ENCODE measurements at places on chromosomes 2 and 18.
A peak's percentile ranks its signal among the peaks of the same experiment; 100 is the strongest.

DNA sequence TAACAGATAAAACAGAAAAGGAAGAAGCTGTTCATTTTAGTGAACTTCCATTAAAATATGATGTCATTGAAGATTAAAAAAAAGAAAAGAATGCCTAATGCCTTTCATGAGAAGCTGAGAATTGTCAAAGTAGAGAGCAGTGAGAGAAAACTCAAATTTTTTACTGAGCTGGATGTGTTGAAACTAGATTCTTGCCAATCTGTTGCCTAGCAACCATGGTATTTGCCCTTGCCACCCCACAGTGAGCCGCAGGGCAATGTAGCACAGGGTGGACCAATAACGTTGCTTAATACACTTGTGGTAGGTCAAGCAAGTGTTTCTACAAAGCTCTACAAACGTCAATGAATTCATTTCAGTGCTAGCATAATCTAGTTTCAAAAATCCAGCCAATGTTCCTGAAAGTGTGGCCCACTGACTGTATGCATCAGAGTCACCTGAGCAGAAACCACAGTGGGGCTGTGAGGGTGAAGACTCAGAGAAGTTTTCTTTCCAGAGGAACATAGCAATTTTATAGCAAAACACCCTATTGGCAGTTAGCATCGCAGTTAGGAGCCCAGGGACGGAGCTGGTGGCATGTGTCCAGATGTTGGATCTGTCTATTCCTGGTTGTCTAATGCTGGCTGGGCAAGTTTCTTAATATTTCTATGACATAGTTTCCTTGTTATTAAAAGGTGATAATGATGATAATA is 132.2 kb downstream of the DOCK10 start:
- no peak for DNase-seq

- no peak for DNase-seq
Observed at GRCh38 chr18:57941841-57942489, 102.1 kb upstream of the NEDD4L start.

- DNase-seq = no peak
Observed at GRCh38 chr2:233604826-233605225, 12.6 kb upstream of the UGT1A8 start.

GRCh38 chr2:40147360-40147759 is 304.5 kb downstream of the SLC8A1 start:
- DNase-seq = no peak

DNA sequence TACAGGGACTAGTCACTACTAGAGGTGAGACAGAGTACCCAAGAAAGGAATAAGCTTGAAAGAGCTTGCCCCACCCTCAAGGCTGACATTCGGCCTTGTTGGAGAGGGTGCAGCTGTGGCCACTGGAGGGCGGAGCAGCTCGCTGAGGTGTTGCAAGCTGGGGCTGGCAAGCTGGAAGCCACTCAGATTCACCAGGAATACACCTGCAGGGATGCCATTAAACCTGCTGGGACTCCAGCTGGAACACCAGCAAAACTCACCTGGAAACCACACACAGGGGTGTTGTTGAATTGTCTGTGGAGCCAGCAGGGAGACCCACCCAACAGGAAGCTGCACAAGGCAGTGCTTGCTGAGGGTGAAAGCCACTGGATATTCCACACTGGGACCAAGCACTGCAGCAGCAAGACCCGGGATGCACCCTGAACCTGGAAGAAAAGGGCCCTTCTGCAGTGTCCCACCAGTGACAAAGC is 26.1 kb downstream of the KCTD18 start:
- peak; percentile 48 for DNase-seq

DNA sequence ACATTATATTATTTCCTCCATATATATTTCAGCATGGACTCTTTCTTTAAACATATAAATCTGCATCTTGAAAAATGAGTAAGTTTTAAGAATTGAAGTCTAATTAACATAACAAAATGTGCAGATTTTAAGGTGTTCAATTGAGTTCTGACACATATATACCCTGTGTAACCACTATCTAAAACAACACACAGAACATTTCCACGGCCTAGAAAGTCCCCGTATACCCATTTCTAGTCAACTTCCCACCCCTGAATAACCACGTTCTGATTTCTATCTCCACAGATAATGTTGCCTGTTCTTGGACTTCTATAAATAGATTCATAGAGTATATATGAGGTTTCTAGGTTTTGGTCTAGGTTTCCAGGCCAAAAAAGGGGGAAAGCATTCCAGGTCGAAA is 87.5 kb downstream of the AAK1 start:
- DNase-seq = no peak

- DNase-seq = no peak
Observed at GRCh38 chr2:58130238-58130637, 83.6 kb downstream of the VRK2 start.

GRCh38 chr2:67631483-67631882 is 234.3 kb downstream of the ETAA1 start:
- DNase-seq = no peak

DNA sequence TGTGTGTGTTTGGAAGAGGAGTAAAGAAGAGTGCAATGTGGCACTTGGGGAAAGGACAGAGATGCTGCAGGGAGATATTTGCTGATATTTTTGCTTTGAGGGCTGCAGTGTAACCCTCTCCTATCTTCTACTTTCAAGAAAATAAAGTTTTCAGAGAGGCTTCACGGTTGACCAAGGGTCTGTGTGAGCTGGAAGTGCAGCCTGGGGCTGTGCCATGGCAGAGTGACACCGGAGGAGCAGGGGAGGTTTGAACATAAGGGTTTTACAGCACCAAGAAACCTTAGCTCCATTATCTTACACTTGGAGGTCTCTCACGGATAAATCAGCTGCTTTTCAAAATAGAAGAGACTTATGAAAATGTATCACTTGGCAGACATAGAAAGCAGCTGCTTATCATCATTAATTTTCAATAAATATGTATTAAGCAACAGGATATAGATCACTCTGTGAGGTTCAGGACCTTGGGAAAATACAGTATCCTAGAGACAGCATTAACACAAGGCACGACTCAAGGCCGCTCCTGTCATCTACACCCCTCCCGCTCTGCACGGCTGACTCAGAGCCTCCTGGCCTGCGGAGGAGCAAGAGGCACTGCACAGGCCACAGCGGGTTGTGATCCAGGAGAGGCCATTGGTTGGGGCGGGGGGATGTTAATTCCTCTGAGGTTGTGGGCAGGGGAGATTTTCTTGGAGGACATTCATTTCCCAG is 127.8 kb downstream of the COPS8 start:
- no peak for DNase-seq

GRCh38 chr2:65198737-65199136 is 28.9 kb upstream of the ACTR2 start:
- DNase-seq = no peak

DNA sequence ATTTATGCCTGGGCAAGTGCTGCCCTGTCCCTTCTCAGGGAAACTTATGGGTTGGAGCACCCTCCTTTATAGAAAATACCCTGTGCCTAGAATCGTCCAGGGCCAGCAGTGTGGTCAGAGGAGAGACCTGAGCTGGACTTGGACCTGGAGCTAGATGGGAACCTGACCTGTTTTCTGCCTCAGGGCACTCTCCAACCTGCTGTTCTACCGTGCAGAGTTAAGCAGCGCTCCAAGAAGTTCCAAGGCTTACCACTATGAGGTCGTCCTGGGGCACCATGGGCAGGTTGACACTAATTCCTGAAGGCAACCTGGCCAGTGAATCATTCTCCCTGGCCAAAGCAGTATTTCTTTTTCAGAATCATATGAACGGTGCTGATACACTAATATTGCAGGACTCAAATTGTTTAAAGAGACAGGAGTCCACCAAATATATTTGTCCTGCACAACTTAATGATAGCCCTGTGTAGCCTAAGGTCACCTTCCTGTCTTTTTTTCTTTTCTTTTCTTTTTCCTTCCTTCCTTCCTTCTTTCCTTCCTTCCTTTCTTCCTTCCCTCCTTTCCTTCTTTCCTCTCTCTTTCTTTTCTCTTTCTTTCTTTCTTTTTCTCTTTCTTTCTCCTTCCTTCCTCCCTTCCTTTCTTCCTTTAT is 455.4 kb upstream of the HNMT start:
- no peak for DNase-seq

DNA sequence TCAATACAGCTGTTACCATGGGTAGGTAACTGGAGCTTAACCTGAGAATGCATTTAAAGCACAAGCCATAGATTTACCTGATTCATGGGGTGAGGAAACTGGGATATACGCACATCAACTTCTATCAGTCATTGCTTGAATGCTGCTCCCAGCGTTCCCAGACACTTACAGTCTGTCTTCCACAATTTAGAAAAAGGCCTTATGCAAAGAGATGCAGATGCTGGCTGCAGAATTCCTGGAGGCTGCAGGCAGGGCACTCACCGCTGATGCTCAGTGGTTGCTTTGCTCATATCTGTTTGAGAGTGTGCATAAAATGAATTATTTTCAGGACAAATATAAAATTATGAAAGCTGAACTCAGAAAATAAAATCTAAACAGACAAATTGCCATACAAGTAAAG is 950.7 kb upstream of the PIK3C3 start:
- DNase-seq = no peak

DNA sequence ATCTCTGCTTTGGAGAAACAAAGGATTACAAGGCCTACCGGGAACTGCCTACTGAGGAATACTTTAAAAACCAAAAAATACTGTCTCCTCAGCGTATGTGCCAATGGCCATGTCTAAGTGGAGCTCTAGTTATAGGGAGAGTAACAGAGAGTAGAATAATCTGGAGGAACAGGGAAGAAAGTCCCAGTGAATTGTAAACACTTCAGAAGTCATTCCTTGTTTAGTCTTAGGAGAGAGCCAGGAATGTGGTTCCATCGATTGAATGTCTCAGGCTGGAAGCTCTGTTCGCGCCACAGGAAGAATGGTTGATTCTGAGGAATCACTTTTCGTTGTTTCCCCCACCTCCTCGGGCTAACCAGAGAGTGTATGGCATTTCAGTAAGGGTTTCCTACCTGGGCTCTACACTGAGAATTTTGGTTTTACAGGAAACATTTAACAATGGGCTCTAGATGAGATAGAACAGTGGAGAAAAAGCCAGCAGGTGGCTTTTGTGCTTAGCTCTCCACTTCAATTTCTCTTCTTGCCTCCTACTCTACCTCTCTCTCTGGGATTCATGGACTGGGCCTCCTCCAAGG is 88.7 kb downstream of the ACVR1 start:
- no peak for DNase-seq

DNA sequence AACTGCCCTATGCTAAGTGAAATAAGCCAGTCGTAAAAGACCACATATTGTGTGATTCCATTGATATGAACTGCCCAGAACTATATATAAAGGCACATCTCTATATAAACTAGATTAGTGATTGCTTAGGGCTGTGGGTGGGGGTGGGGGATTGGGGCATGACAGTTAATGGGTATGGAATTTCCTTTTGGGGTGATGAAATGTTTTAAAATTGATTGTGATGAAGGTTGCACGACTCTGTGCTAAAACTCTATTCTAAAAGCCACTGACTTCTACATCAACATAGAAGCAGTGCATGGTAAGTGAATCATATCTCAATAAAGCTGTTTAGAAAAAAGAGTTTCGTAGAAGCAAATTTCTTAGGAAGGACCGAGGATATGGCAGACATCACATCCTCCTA is 53.0 kb downstream of the CDCA7 start:
- no peak for DNase-seq

GRCh38 chr18:73384246-73384645 is 516.5 kb upstream of the NETO1 start:
- DNase-seq = no peak

GRCh38 chr2:114550895-114551793 is 108.7 kb downstream of the DPP10 start:
- DNase-seq = no peak

- DNase-seq = no peak
Observed at GRCh38 chr2:23618265-23618664, 233.3 kb downstream of the KLHL29 start.

DNA sequence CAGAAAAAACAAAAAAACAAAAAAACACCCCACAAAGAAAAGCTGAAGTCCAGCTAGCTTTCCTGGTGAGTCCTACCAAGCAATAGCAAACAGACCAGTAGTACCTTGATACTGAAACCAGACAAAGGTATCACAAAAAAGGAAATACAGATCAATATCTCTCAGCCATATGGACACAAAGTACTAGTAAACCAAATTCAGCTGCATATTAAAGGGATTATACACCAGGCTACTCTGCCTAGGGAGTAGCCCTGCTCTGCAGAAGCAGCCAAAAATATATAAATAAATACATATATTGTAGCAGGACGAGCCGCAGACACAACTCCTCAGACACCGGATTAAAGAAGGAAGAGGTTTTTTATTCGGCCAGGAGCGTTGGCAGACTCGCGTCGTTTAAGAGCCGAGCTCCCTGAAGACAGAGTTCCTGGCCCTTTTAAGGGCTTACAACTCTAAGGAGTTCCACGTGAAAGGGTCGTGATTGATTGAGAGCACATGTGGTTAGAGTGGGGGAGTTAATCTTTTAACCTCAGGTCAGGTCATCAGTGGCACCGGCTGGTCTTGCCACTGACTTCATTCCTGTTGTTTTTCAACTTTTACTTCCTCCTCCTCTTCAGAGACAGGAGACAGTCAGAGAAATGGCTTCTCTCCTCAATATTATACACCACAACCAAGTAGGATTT is 38.4 kb upstream of the DTNB start:
- no peak for DNase-seq

DNA sequence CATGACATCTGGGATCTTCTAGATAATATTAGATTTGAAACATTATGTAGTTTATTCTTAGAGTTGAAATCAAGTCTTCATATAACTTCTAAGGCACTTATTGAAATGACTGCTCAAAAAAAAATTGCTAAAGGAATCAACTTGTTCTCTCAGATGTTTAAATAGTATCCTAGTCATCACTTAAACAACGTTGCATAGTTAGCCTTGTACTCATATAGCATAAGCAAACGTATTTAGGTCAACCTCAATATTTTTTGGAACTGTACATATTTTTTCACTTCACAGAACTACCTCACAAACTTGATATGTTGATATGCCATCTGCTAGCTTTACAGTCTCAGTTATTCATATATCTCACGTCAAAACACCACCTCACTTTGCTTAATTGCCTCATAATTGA is 47.1 kb upstream of the CREB1 start:
- DNase-seq = no peak

DNA sequence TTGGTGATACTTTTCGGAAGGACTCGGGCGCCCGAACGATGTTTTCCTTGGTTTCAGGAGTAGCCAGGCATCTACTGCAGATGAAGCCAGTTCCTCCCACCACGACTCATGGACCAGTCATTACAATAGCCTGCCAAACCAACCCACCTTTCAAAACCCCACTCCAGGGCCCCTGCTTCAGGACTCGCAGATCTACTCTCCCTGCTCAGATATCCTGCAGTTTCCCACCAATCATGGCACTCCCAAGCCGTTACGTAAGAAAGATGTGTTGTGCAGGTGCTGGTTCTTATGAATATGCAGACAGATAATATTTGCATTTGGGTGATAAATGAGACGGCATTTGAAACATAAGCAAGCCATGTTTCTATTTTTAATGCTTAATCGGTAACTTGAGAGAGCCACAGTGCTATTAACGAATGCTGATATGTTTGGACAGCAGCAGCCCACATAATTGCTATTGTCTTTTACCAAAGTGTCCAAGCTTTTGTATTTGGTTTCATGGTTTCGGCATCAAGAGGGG is 3.5 kb upstream of the CYS1 start:
- no peak for DNase-seq

- DNase-seq = no peak
Observed at GRCh38 chr2:149653831-149654445, 66.4 kb upstream of the MMADHC start.

- no peak for DNase-seq
Observed at GRCh38 chr18:36449451-36449850, 151.9 kb downstream of the FHOD3 start.

- DNase-seq = no peak
Observed at GRCh38 chr2:74571058-74571457, 16.5 kb downstream of the DOK1 start.
